ENCODE measurements at places on chromosomes 13 and 19.

GRCh38 chr13:27449081-27449603, 1.2 kb downstream of the MTIF3 start:
- no peak for DNase-seq

DNA sequence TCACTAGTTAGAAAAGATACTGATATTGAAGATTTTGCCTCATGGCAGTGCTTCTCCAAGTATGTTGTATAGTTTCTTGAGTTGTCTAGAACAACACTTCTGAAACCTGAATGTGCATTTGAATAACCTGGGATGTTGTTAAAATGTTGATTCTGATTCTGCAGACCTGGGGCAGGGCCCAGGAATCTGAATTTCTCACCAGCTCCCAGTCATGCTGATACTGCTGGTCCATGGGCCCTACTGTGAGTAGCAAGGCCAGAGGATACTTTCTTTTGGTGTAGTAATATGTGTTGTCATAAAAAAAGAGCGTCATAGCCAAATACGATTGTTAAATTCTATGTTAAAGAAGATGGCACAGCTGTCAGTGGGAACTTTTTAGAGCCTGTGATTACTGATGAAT, 41.6 kb upstream of the C1QTNF9 start:
- no peak for DNase-seq

GRCh38 chr13:32636711-32637110, 50.5 kb downstream of the PDS5B start:
- no peak for DNase-seq

- no peak for DNase-seq
These were observed 8.9 kb downstream of the COG3 start for GRCh38 chr13:45473627-45474026.

DNA sequence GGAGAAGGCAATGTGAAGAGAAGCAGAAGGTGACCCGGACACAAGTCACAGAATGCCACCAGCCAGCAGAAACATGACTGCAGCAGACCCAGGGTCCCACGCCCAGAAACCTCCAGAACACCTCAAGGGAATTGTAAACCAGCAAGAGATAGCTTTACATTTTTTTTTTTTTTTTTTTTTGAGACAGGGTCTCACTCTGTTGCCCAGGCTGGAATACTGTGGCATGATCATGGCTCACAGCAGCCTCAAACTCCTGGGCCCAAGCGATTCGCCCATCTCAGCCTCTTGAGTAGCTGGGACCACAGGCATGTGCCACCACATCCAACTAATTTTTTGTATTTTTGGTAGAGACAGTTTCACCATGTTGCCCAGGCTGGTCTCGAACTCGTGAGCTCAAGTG, 10.5 kb upstream of the CEACAM20 start:
- no peak for DNase-seq
